ENCODE measurements at places on chromosomes 11 and 22. TPM values are rescaled to one million over a fixed set of nuclear protein-coding genes. Genes with fewer than 3 reads are reported as not detected.

CAVIN3 gene
- 23.8 TPM for polyA plus RNA-seq

BTG4 gene
- not detected for polyA plus RNA-seq

IRAG1 gene
- 13.3 TPM for polyA plus RNA-seq

OR8G1 gene
- polyA plus RNA-seq, result not detected

DDIAS gene
- polyA plus RNA-seq, result 5.9 TPM

ART5 gene
- polyA plus RNA-seq, result 1.7 TPM

NRXN2 gene
- polyA plus RNA-seq, result 7.4 TPM

B3GAT1 gene
- polyA plus RNA-seq, result 0.42 TPM

MS4A2 gene
- 0.07 TPM for polyA plus RNA-seq

CNIH2 gene
- 4.9 TPM for polyA plus RNA-seq

SCUBE2 gene
- polyA plus RNA-seq, result 52.9 TPM

TAF10 gene
- polyA plus RNA-seq, result 57.1 TPM

LYVE1 gene
- 241 TPM for polyA plus RNA-seq

ENTHD1 gene
- polyA plus RNA-seq, result not detected

MMP11 gene
- 9.4 TPM for polyA plus RNA-seq

SLC17A6 gene
- polyA plus RNA-seq, result not detected

SCGB1C1 gene
- polyA plus RNA-seq, result not detected

TST gene
- polyA plus RNA-seq, result 17.4 TPM

OR51B4 gene
- polyA plus RNA-seq, result 0.36 TPM

EFCAB6 gene
- 3.4 TPM for polyA plus RNA-seq

GNG3 gene
- polyA plus RNA-seq, result 1.5 TPM

SOX10 gene
- polyA plus RNA-seq, result 1.2 TPM

CASP4 gene
- 73.9 TPM for polyA plus RNA-seq

E2F8 gene
- polyA plus RNA-seq, result 34.1 TPM

BARX2 gene
- polyA plus RNA-seq, result 0.12 TPM

ESAM gene
- 116 TPM for polyA plus RNA-seq

CCDC87 gene
- polyA plus RNA-seq, result 0.18 TPM

RAC2 gene
- polyA plus RNA-seq, result 11.4 TPM

MS4A1 gene
- polyA plus RNA-seq, result 0.78 TPM

LGALS12 gene
- 0.22 TPM for polyA plus RNA-seq

KCNK7 gene
- 0.67 TPM for polyA plus RNA-seq

OR5P2 gene
- not detected for polyA plus RNA-seq

SSTR3 gene
- 0.08 TPM for polyA plus RNA-seq

PIM3 gene
- polyA plus RNA-seq, result 30.2 TPM

CRYBB2 gene
- 0.64 TPM for polyA plus RNA-seq

C22orf31 gene
- 1.6 TPM for polyA plus RNA-seq

C11orf91 gene
- polyA plus RNA-seq, result not detected

GTSE1 gene
- polyA plus RNA-seq, result 11.9 TPM

TNNT3 gene
- 3.0 TPM for polyA plus RNA-seq

EED gene
- 43.4 TPM for polyA plus RNA-seq

OR8A1 gene
- 0.06 TPM for polyA plus RNA-seq

ROBO4 gene
- polyA plus RNA-seq, result 26.0 TPM

KREMEN1 gene
- polyA plus RNA-seq, result 41.8 TPM

IFITM10 gene
- polyA plus RNA-seq, result 0.15 TPM

TMEM121B gene
- polyA plus RNA-seq, result 1.1 TPM

KIRREL3 gene
- 1.1 TPM for polyA plus RNA-seq

PKNOX2 gene
- polyA plus RNA-seq, result 16.6 TPM

HBB gene
- 224 TPM for polyA plus RNA-seq

OR52I1 gene
- 0.12 TPM for polyA plus RNA-seq

GSTT2B gene
- 13.2 TPM for polyA plus RNA-seq

SLC22A12 gene
- polyA plus RNA-seq, result not detected

FIBIN gene
- 6.7 TPM for polyA plus RNA-seq

MMP13 gene
- not detected for polyA plus RNA-seq

LMO1 gene
- polyA plus RNA-seq, result not detected

CLDN5 gene
- polyA plus RNA-seq, result 60.9 TPM

USP2 gene
- 2.0 TPM for polyA plus RNA-seq
